ENCODE measurements at places on chromosomes 3 and 15. TPM values are rescaled to one million over a fixed set of nuclear protein-coding genes. Genes with fewer than 3 reads are reported as not detected.
A peak's percentile ranks its signal among the peaks of the same experiment; 100 is the strongest.

The SLC6A6 gene
- total RNA-seq = 11.8 TPM

The ITIH3 gene
- 16.5 TPM for total RNA-seq

The SCG5 gene
- total RNA-seq = 0.44 TPM

The GP5 gene
- not detected for total RNA-seq

The LPP gene
- total RNA-seq = 293 TPM

The FGF7 gene
- total RNA-seq = 240 TPM

The MST1R gene
- 2.4 TPM for total RNA-seq

The CCR9 gene
- total RNA-seq = not detected

The RTP3 gene
- total RNA-seq = not detected

GRCh38 chr3:6862880-6863195 lies 1.9 kb downstream of the GRM7 start:
- no peak for DNase-seq
- no peaks in the 10 kb centered on the region for H3K27me3 ChIP-seq
- H3K27ac ChIP-seq = no peak overlapping the region
- H3K4me1 ChIP-seq = no peaks in the 10 kb centered on the region

DNA sequence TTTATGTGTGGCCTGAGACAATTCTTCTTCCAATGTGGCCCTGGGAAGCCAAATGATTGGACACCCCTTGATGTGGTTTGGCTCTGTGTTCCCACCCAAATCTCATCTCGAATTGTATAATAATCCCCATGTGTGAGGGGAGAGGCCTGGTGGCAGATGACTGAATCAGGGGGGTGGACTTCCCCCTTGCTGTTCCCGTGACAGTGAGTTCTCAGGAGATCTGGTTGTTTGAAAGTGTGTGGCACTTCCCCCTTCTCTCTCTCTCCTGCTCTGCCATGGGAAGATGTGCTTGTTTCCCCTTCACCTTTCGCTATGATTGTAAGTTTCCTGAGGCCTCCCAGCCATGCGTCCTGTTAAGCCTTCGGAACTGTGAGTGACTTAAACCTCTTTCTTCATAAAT lies 60.1 kb upstream of the PARL start:
- H3K4me3 ChIP-seq = no peak overlapping the region
- H3K27ac ChIP-seq = no peak overlapping the region
- no peaks in the 10 kb centered on the region for H3K4me1 ChIP-seq

DNA sequence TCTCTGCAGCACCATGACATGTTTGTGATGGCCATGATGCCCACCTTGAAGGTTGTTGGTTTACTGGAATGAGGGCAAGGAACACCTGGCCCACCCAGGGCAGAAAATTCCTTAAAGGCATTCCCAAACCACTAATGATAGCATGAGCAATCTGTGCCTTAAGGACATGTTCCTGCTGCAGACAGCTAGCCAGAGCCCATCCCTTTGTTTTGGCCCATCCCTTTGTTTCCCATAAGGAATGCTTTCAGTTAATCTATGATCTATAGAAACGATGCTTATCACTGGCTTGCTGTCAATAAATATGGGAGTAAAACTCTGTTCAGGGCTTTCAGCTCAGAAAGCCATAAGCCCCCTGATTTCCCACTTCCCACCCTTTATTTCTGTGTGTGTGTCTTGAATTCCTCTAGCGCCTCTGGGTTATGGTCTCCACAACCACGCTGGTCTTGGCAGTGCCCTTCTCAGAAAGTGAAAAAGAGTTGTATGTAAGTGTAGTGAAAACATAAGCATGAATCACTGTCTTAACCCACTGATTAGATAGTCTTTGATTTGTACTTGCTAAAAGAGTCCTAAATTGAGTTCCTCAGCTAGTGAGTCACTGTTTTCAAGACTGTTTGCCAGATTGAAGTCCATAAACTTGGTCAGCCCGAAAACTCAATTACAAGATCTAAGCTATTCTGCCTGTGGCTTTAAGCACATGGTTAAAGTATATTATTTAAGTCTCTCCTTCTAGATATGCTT lies 19.0 kb upstream of the CCR2 start:
- no peaks in the 10 kb centered on the region for H3K4me1 ChIP-seq
- no peak overlapping the region for H3K27ac ChIP-seq

GRCh38 chr3:32817558-32818228 lies at the start of gene TRIM71:
Gene TRIM71, plus strand, starts transcription at chr3:32817997. Its CDS starts 84 bp downstream, at chr3:32818081.
- peaks cover 65% of the 10 kb centered on the region for H3K27me3 ChIP-seq
- no peak for DNase-seq
- H3K36me3 ChIP-seq = no peaks in the 10 kb centered on the region
- peak within 1 kb of the TSS; percentile 31 for H3K4me3 ChIP-seq
- H3K27ac ChIP-seq = no peak within 1 kb of the TSS

GRCh38 chr3:140896997-140897396 lies 44.6 kb upstream of the SLC25A36 start:
- no peak overlapping the region for H3K4me3 ChIP-seq
- no peaks in the 10 kb centered on the region for H3K36me3 ChIP-seq
- no peak overlapping the region for H3K27ac ChIP-seq
- H3K27me3 ChIP-seq = no peaks in the 10 kb centered on the region
- DNase-seq = no peak

DNA sequence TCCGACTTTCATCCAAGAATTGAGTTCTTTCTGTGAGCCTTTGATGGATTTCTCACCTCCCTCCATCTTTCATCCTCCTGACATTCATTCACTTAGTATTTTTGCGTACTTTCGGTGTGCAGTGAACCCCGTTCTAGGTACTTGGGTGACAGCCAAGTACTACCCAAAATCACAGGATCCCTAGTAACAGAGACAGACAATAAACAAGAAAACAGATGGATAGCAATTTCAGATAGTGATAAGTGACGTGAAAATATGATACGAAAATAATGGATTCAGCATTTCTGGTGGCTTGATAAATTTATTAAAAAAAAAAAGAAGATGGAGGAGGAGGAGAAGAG lies 264 bp upstream of the CMTM6 start:
- peak overlapping the region; percentile 66 for H3K4me3 ChIP-seq
- no peaks in the 10 kb centered on the region for H3K27me3 ChIP-seq
- H3K36me3 ChIP-seq = no peaks in the 10 kb centered on the region
- no peak for DNase-seq

GRCh38 chr15:72545156-72545555 lies 71.0 kb downstream of the ARIH1 start:
- no peak overlapping the region for H3K27ac ChIP-seq
- H3K4me1 ChIP-seq = no peaks in the 10 kb centered on the region
- H3K27me3 ChIP-seq = no peaks in the 10 kb centered on the region
- H3K4me3 ChIP-seq = no peak overlapping the region

DNA sequence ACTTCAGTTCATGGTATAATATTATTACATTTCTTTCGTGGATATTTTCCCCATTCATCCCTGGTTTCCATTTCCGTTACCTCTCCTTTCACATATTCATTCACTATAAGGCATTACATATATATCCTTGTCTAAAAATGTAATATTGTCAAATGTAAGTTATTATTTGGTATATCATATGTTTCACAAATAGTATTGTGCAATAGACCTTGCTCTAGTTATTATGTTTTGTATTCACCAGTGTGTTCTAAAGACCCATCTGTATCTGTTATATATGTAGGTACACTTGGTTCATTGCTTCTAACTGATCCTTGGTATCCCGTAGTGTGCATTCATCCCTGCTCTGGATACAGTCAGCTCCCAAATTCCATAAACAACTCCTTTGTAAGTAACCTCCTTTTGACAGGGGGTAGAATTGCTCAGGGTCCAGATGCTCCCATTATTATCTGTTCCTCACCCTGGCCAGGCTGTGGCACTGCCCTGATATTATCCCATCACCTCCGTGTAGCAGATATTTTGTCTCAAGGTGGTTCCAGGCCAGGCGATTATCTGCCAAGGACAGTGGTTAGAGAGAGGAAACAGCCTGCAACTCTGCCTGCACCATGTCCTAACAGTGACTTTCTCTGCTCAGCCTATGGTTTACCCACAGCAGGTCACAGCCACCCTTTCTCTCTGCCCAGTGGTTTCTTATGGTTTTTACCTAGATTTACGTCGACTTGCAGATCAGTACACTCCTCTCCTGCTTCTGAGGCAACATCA lies 29.2 kb downstream of the PAQR9 start:
- H3K36me3 ChIP-seq = no peaks in the 10 kb centered on the region
- H3K27me3 ChIP-seq = no peaks in the 10 kb centered on the region

DNA sequence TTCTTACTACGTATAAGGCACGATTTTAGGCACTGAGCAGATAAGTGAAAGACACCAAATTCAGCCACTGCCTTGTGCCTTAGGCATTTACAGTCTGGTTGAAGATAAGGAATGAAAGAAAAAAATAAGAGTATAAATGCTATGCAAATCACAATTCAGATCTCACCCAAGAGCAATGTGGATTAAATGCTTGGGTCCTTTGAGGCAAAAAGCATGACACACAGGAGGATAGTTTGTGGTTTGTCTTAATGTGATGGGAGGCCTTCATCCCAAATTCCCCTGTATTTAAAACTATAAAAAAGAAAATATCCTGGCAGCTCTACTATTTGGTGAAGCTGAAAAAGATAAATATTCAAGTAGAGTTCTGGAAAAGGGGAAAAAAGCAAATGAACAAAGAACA lies 79.8 kb downstream of the TGFBR2 start:
- no peak for DNase-seq
- no peak overlapping the region for H3K27ac ChIP-seq
- peaks cover 100% of the 10 kb centered on the region for H3K4me1 ChIP-seq
- peaks cover 19% of the 10 kb centered on the region for H3K36me3 ChIP-seq
- H3K27me3 ChIP-seq = no peaks in the 10 kb centered on the region
- H3K4me3 ChIP-seq = no peak overlapping the region

DNA sequence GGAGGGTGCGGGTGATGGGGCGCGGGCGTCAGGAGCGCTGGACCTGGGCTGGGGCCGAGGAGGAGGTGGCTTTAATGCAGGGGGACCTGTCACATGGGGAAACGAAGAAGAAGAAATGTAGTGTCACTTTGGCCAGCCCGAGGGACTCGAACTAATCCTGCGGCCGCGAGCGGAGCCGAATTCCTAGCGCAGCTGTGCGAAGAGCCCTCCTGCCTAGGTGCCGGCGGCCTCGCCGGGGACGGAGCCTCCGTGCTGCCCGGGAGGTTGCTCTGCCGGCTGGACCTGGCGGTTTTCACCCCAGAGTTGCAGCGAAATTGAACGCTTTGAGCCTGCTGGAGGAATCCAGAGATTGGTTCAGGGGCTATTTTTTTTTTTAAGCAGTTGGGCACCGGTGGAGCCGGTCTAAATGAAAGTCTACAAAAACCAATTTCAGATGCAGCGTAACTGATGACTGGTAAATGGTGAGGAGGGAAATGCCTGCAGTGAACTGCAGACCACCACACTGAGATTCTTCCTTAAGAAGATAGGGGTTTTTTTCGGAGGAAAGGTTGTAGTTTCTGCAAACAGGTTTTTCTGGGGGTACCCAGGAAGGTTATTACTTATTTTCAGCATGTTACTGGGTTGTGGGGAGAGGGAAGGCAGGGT lies 662 bp downstream of the TMEM108 start:
- H3K4me3 ChIP-seq = peak overlapping the region; percentile 63
- no peaks in the 10 kb centered on the region for H3K4me1 ChIP-seq
- DNase-seq = no peak
- no peaks in the 10 kb centered on the region for H3K36me3 ChIP-seq
- H3K27me3 ChIP-seq = peaks cover 22% of the 10 kb centered on the region
- H3K27ac ChIP-seq = no peak overlapping the region

DNA sequence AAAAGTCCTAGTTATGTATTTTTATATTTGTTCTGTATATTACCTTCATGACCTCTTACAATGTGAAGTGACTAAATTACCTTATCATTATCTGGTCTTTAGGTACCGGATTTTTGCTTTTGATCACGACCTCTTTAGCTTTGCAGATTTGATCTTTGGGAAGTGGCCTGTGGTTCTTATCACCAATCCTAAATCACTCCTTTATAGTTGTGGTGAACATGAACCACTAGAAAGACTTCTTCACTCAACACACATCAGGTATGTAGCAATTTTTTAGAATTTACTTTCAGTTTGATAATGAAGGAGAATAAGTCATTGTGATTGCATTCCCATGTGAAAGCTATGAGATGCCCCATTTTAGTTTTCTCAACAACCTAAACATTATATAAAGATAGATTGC lies 18.3 kb downstream of the TMEM62 start:
- no peak for DNase-seq
- no peaks in the 10 kb centered on the region for H3K27me3 ChIP-seq
- no peak overlapping the region for H3K4me3 ChIP-seq
- H3K4me1 ChIP-seq = peaks cover 8% of the 10 kb centered on the region

GRCh38 chr3:196150481-196150880 lies 60.7 kb downstream of the ZDHHC19 start:
- DNase-seq = no peak
- no peak overlapping the region for H3K4me3 ChIP-seq
- H3K36me3 ChIP-seq = no peaks in the 10 kb centered on the region
- no peak overlapping the region for H3K27ac ChIP-seq
- no peaks in the 10 kb centered on the region for H3K27me3 ChIP-seq
- no peaks in the 10 kb centered on the region for H3K4me1 ChIP-seq

GRCh38 chr15:69341356-69341755 lies 42.6 kb downstream of the PAQR5 start:
- no peaks in the 10 kb centered on the region for H3K36me3 ChIP-seq
- H3K4me1 ChIP-seq = no peaks in the 10 kb centered on the region
- H3K27me3 ChIP-seq = no peaks in the 10 kb centered on the region
- DNase-seq = no peak
- H3K27ac ChIP-seq = no peak overlapping the region

DNA sequence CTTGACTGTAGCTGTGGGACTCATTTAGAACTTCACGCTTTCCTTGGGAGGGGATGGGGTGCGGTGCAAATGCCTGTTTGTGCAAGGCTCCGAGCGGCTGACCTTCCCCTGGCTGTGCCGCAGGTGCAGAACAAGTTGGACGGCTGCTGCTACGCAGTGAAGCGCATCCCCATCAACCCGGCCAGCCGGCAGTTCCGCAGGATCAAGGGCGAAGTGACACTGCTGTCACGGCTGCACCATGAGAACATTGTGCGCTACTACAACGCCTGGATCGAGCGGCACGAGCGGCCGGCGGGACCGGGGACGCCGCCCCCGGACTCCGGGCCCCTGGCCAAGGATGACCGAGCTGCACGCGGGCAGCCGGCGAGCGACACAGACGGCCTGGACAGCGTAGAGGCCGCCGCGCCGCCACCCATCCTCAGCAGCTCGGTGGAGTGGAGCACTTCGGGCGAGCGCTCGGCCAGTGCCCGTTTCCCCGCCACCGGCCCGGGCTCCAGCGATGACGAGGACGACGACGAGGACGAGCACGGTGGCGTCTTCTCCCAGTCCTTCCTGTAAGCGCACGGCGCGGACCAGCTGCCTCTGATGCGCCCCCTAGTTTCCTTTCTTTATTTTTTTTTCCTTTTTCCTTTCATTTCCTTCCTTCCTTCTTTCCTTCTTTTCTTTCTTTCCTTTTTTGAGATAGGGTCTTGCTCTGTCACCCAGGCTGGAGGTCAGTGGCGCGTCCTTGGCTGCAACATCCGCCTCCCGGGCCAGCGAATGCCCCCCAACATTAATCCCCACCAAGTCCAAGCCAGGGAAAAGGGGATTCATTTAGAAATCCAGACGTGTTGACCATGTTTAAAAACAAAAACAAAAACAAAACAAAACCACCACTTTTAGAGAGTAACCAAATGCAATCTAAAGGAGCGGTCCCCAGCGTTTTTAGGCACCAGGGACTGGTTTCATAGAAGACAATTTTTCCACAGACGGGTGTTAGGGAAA lies 42.7 kb downstream of the EIF2AK4 start:
- H3K27me3 ChIP-seq = no peaks in the 10 kb centered on the region

- DNase-seq = no peak
- no peaks in the 10 kb centered on the region for H3K27me3 ChIP-seq
- H3K4me1 ChIP-seq = no peaks in the 10 kb centered on the region
- H3K4me3 ChIP-seq = no peak overlapping the region
Measured at GRCh38 chr15:76866008-76866407, 39.1 kb downstream of the SCAPER start.

Data from tibial nerve (tissue), 4 donors.